Endothelial cell of umbilical vein (primary cell): ENCODE measurements at places on chromosomes 7 and 10.
A peak's percentile ranks its signal among the peaks of the same experiment; 100 is the strongest.

DNA sequence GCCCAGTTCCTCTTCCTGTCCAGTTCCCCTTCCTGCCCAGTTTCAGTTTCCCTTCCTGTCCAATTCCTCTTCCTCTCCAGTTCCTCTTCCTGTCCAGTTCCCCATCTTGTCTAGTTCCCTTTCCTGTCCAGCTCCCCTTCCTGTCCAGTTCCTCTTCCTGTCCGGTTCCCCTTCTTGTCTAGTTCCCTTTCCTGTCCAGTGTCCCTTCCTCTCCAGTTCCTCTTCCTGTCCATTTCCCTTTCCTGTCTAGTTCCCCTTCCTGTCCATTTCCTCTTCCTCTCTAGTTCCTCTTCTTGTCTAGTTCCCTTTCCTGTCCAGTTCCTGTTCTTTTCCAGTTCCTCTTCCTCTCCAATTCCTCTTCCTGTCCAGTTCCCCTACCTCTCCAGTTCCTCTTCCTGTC lies 68.1 kb upstream of the ADCY1 start:
- DNase-seq: no peak

GRCh38 chr7:43694399-43694748 lies 34.9 kb downstream of the COA1 start:
- no peak for DNase-seq

GRCh38 chr10:128069351-128070051 lies 56.7 kb downstream of the MKI67 start:
- DNase-seq: peak; percentile 68

GRCh38 chr10:131820626-131821025 lies 80.2 kb upstream of the PPP2R2D start:
- no peak for DNase-seq

DNA sequence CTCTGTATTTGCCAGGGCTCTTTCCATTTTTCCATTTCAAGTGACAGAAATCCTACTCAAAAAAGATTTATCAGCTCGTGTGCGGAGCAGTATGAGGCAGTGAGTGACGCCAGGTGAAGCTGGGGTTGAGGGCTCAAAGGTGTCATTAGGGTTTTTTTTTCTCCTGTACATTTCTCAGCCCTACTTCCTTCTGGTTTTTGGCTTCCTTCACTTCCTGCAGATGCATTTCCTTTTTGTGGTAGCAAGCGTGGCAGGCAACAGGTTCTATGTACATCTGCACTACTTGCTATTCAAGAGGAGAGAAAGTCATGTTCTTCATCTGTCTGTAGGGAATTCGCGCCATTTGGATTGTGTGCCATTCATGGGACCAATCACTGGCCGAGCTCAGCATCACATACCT lies 52.8 kb upstream of the AOAH start:
- no peak for DNase-seq

DNA sequence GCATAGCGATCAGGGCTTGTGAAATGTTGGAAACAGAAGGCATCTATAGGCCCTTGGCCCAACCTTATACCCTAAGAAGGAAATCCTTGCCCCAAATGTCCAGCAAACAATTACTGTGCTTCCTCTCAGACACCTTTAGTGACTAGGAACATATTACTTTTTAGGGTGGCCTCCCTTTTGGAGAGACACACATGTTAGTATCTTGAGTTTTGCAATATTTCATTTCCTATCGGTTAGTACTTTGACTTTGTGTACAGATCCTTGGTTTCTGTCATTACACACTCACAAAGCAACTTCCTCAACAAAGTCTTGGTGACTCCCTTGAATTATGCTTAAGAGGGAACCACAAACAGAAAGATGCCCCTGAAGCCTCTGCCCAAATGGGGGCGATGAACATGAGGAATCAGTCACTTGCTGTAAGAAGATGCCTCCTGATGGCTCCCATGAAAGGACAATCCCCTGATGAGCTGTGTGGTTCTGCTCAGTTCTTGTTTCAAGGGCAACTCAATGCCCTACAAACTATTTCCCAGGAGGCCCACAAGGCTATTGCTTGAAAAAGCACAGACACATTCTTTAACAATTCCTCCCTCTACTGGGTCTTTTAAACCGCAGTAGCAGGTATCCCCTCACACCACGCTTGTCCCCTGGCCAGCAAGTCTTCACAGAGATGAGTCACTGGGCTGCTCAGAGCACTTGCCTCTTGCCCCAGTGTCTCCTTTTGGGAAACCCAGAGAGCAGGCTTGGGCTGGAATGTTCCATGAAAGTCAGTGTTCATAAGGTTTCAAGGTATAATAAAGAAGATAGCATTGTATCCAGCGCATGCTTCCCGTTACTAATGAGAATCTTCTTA lies 196.2 kb downstream of the FANK1 start:
- no peak for DNase-seq

DNA sequence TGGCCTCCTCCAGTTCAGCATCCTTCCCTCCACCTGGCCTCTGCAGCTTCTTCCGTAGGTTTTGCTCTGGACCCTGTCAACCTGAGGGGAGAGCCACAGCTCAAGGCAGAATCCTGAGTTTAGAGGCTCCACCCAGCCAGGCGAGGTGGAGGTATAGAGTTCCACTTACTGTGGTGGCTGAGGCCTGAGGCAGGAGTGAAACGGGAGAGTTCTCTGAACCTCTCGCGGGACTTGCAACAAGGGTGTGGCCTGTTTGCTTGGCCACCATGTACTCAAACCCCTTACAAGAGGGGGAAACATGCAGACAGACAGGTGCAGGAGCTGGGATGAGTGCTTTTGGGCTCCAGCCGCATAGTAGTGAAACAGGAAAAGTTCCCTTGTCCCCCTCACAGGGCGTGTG lies 154.0 kb upstream of the C7orf33 start:
- no peak for DNase-seq

DNA sequence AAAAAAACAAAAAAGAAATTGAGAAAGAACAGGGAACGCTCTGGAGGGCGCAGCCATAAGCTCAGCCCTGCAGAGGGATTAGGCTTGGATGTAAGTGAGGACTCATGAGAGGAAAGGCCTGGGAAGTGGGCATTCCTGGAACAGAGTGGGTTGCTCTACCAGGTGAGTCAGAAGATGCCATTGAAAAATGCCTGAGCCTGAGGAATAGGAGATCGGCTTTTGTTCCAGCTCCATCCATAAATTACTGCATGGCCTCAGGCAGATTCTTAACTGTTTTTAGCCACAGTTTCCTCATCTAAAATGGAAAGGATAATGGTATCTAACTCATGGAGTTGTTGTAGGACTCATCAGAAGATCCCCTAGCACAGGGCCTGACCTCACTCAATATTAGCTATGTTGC lies 1.1 kb upstream of the RGR start:
- DNase-seq: no peak

GRCh38 chr7:52917982-52918578 lies 117.4 kb upstream of the POM121L12 start:
- peak; percentile 10 for DNase-seq

GRCh38 chr7:55154096-55154495 lies 135.3 kb downstream of the EGFR start:
- DNase-seq: no peak

GRCh38 chr10:28060031-28060607 lies 61.2 kb upstream of the ODAD2 start:
- DNase-seq: no peak

- no peak for DNase-seq
These were observed 87.3 kb downstream of the EVX1 start for GRCh38 chr7:27329909-27330308.

GRCh38 chr10:31146491-31147209 lies 115.0 kb upstream of the ZNF438 start:
- DNase-seq: peak; percentile 53

DNA sequence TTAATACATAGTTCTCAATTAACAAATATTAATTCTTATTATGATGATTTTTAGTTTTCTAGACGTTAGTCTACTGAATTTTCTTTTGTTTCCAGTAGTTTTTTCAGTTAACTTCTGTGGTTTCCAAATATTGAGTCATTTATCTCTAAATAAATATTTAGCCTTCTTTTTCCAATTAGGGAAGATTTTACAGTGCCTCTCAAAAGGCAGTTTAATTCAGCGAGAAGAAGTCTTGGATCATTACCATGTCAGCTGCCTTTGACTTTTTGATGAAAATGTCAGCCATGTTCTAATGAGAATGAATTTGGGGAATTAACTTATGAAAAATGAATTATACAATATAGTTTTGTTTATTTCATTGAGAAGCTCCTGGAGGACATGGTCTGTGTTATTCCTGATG lies 90.0 kb downstream of the CDK14 start:
- no peak for DNase-seq

- DNase-seq: no peak
These were observed 10.3 kb upstream of the PCBD1 start for GRCh38 chr10:70898687-70899086.

- peak; percentile 84 for DNase-seq
These were observed at the start of gene SLC12A9 for GRCh38 chr7:100852048-100852872. SLC12A9 (plus strand) TSS chr7:100852713; CDS start chr7:100854198, 1,485 bp downstream.

GRCh38 chr10:74039561-74040145 lies 41.7 kb downstream of the VCL start:
- peak; percentile 34 for DNase-seq

GRCh38 chr7:70178787-70179186 lies 580.5 kb downstream of the AUTS2 start:
- DNase-seq: no peak

DNA sequence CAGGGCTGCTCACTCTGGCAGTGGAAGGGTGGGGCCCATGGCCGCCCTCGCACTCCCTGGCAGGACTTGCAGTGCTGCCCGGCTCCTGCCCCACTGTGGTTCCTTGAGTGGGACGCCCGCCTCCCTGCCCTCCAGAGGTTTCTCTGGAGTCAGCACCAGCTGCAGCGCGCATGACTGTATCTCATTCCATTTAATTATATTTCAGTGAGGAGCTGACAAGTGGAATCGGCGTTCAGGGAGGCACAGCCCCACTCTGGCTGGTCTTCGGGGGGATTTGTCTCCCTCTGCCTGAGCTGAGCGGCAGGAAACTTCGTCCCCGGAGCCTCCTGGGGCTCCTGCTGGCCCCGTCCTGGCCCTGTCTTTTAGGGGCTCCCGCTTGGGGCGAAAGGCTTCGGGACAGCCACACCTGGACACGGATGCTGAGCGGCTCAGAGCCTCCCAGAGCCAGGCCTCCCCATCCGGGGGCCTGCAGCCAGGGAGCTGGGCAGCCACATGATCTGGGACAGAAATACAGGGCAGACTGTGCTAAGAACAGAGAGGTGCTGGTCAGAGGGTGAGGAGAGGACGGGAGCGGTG lies 75.3 kb upstream of the NKX6-2 start:
- DNase-seq: no peak

- DNase-seq: no peak
These were observed 447.8 kb upstream of the FZD8 start for GRCh38 chr10:36089790-36090440.

GRCh38 chr10:80253266-80253962 lies 36.0 kb downstream of the MAT1A start:
- no peak for DNase-seq

DNA sequence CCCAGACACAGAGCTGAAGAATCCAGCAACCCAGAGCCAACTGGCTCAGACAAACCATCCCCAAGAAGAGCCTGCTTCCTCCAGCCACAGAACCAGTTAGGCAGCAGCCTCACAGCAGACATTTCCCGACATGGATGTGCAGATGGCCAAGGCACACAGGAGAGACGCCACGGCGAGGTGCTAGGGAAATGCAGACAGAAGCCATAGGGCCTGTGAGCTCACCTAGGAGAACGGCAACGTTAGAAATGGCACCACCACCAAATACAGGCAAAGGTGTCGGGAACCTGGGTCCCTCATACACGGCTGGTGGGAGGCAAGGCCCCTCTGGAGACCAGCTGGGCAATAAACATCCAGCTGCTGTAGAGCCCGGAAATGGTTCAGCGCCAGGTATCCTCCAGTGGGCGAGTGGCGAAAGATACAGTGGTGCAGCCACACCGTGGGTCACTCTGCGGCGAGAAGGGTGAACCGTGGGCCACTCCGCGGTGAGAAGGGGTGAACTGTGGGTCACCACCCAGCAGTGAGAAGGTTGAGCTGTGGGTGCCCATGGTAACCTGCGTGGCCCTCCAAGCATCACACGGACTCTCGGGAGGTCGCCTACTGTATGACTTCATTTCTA lies 31.2 kb downstream of the JAKMIP3 start:
- DNase-seq: no peak

GRCh38 chr7:7014827-7015595 lies 167.3 kb upstream of the C1GALT1 start:
- no peak for DNase-seq

DNA sequence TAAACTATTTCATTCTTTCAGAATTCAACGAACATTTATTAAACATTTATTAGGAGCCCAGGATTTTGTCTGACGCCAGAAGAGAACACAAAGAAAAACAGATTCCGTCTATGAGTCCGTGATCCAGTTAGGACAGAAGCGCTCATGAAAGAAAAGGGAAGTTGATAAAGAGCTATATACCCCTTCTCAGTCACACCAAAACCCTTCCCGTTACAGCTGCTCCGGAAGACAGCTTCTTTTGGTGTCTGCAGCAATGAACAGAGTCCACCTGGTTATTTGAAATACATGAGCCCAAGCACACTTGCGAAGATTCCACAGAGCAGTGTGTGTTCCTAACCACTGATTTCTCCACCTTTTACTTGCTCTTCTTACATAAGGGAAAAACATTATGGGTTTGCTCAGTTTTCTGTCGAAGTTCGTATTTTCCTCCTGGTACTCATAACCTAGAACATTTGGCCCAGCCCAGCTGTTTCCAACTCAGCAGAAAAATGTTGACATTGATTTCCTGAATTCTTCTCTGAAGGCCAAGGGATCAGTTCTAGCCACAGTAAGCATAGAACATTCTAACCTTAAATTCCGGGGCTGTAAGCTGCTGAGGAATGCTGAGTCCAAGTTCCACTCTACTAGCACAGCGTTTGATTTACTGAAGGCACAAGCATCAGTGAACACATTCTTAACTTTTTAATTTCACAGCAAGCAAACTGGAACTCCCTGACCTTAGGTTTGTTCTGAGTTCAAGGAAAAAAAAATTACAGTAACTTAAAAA lies 206.5 kb downstream of the SORCS1 start:
- DNase-seq: no peak

DNA sequence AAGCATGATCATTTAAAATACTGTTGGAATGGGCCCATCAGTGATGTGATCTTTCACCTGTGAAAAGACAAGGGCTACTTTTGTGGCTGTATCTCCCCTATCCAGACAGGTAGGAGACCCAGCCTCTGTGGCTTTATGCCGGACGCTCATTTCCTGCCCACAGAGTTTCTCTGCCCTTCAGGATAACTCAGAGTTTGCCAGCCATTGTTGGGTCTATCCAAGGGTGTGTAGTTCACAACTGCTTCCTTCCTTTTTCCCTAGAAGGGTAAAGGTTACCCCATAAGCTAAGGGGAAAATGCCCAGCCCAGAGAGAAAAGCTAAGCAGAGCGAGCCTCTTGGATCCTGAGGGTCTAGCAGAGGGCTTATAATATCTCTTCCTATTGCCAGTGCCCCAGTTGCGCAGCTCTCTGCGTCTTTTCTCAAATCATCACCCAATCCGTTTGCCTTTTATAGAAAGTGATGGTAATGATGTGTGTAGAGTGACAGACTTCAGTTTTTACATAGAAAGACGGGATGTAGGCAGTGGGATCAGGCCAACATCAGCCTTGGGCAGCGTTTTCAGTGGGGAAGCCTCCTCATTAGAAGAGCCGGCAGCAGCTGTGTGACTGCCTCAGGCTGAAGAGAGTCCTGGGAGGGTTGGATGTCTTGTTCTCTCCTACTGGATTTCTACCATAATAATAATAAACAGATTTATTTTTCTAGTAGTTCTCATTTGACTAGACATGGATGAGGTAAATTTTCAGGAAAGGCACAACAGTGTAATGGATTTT lies 80.5 kb downstream of the MET start:
- DNase-seq: peak; percentile 60

- no peak for DNase-seq
These were observed 76.2 kb downstream of the GPR85 start for GRCh38 chr7:113010377-113010776.
